ENCODE measurements at places on chromosomes 12 and 14.

- no peak for DNase-seq
These were observed 4.5 kb upstream of the KRT4 start for GRCh38 chr12:52818388-52818787.

DNA sequence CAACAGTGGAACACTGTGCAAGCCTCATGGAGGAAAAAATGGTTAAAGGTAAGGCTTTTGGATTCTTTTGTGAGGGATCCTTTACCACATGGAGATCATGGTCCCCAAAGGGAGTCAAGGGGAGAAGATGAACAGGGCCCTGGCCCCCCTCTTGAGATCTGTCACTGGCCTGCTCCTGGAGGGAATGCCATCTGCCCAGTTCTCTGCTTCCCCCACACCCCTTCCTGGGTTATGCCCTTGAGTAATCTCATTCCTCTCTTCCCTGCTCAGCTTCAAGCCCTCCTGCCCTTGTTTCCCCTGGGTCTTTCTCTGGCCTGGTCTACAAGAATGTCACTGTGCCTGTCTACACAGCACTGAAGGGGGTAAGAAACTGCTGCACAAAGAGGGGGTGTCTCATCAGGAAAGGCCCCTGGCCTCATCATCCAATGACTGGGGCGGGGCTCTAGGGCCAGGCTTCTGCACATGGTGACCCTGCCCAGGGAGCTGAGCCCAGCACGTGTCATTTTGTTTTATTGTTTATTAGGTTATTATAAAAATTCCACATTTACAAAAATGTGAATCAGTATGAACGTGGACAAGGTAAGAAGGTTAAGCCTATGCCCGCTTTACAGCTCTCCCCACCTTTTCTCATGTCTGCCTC lies 30.3 kb downstream of the PIGH start:
- DNase-seq = no peak

DNA sequence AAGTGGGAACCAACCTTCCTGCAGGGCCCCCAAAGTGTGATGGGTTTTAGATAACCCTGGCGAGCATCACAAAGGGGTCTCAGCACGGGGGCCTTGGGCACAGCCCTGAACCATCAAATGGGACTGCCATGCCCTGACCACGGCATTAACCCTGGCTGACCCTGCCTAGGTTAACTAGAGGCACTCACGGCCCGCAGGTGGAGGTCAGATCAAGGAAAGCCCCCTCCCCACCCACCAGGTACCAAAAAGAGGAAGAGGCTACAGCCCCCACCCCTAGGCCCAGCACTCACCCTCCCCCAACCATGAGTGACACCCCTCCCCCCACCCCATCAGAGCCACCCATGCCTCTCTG lies 42.5 kb downstream of the CCNK start:
- DNase-seq = no peak

GRCh38 chr14:96260341-96260821 lies 4.4 kb downstream of the BDKRB1 start:
- DNase-seq = no peak

DNA sequence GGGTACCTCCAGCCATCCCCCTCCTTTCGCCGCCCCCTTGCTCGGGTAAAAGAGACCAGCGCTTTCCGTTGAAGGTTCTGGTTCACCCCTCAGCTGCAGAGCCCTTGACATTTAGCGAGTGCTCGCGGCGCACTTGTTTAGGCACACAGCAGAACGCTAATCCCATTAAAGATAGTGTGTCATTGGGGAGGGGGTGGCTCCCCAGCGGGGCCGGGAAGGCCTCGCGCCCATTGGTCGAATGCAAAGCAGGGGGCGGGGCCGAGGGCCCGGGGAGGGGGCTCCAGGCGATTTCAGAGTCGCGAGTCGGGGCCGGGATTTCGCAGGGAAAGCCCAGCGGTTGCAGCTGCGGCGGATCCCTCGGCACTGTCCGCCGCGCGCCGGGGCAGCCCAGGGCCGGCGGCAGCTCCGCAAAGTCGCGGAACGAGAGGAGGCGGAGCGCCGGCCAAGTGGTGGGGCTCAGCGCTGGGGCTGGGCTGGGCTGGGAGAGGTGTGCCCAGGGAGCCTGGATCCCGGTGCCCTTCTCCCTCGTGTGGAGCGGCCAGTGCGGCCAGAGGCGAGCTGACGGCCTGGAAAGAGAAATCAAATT lies 122.9 kb downstream of the TSPAN9 start:
- DNase-seq = no peak

- no peak for DNase-seq
These were observed 462.0 kb upstream of the SYT1 start for GRCh38 chr12:78402366-78403134.

DNA sequence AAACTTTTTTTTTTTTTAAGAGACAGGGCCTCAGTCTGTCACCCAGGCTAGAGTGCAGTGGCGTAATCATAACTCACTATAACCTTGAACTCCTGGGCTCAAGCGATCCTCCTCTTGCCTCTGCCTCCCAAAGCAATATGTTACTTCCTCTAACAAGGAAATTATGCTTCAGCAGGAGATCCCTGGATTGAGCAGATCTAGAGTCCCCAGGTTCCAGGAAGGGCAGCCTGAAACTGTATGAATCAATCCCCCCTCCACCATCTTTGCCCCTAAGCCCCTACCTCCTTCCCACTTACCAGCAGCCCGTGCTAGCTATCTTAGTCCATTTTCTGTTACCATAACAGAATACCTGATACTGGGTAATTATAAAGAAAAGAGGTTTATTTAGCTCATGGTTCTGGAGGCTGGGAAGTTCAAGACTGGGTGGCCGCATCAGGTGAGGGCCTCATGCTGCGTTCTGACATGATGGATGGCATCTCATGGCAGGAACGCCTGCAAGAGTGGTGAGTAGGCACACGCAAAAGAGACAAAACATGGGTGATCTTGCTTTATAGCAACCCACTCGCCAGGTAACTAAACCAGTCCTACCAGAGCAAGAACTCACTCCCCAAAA lies 5.0 kb downstream of the TAMALIN start:
- DNase-seq = no peak

- DNase-seq = no peak
These were observed 177.7 kb upstream of the FRMD6 start for GRCh38 chr14:51473808-51474565.

- DNase-seq = no peak
These were observed 57.6 kb upstream of the DDX11 start for GRCh38 chr12:31016057-31016456.

- DNase-seq = no peak
These were observed 18.0 kb upstream of the PRPF39 start for GRCh38 chr14:45065956-45066355.

DNA sequence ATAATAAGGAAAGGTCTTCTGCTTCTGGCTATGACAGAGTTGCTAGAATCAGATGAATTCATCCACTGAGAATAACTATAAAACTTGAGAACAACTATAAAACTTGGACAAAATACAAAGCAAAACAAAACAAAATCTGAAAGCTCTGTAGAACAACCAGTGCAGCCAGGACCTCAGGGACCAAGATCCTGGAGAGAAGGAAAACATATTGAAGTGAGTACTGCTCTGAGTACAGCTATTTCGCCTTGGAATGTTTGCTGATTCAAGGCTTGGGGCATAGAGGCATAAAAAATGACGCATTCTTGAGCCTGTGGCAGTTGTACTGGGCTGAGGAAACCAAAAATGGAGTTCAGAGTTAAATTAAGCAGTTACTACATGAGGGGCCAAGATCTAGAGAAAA lies 21.7 kb downstream of the FOXA1 start:
- no peak for DNase-seq

- DNase-seq = no peak
These were observed 24.7 kb upstream of the ANO6 start for GRCh38 chr12:45191239-45191638.

DNA sequence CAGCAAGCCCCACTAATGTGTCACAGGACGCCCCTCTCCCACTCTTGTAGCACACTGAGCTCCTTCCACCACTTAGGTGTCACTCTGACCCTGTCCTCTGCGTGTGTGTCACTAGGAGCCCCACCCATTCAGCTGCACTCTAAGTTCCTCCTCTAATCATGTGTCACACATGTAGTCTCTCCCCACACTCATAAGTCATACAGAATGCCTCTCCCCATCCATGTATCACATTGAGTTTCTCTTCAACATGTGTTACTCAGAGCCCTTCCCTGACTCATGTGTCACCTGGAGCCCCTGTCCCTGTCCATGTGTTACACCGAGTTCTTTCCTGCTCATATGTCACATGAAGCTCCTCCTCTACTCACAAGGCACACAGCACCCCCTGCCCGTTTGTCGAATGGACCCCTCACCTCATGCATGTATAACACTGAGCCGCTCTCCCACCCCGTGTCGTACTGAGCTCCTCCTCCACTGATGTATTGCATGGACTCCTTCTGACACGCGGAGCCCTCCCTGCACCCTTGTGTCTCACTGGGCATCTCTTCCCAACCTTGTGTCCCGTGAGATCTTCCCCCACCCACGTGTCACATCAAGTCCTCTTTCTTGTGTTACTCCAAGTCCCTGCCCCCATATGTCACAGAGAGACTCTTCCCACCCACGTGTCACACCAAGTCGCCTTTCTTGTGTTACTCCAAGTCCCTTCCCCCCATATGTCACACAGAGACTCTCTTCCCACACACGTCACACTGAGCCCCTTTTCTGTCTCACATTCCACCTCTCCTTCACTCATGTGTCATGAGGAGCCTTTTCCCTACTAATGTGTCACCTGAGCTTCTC lies 31.0 kb downstream of the RTL1 start:
- no peak for DNase-seq

- peak; percentile 56 for DNase-seq
These were observed 485 bp downstream of the SENP1 start for GRCh38 chr12:48105321-48105866.

GRCh38 chr14:50790589-50790988 lies 40.4 kb downstream of the NIN start:
- DNase-seq = no peak

DNA sequence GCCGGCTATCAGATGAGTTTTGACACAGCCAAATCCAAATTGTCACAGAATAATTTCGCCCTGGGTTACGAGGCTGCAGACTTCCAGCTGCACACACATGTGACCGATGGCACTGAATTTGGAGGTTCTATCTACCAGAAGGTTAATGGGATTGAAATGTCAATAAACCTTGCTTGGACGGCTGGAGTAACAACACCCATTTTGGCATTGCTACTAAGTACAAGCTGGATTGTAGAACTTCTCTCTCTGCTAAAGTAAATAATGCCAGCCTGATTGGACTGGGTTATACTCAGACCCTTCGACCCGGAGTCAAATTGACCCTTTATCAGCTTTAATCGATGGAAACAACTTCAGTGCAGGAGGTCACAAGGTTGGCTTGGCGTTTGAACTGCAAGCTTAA lies 100.2 kb upstream of the EVL start:
- no peak for DNase-seq

DNA sequence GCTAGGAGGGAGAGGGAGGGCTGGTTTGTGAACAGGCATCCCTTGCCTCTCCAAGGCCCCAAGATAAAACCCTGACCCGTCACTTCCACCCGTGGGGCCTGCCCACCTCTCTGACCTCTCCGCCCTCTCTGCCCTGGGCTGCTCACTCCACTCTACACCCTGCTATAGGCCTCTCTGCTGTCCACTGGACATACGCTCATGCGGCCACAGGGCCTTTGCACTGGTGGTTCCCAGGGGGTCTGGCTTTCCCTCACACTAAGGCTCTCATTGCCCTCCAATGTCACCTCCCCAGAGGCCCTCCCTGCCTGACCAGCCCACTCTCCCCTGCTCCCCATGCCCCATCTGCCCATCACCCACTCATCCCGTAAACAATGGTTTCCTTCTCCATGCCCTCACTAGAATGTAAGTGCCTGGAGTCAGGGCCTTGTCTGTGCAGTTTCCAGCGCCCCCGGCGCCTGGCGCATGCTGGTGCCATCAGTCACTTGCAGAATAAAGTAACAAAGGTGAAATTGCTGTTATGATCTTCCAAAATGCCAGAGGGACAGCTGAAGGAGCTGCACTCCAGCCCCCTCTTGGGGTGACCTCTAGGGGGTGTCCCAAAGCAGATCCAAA lies 73.6 kb downstream of the RFLNA start:
- no peak for DNase-seq

DNA sequence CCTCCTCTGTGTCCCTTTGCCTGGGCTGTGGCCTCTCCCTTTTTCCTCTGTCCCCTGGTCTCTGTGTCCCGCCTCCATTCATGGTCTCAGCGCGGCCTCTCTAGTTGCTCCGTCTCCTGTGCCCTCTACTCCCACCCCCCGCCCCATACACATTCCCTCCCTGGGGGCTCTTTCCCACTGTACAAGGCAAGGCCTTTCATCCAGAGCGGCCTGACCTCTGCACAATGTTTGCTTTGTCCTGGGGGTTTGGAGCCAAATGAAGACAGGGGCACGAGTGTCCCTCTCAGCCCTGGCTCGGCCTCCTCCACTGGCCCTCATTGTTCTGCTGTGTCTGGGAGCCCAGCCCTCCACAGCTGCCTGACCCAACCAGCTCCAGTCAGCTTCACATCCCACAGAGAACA lies 678.6 kb downstream of the BCL11B start:
- DNase-seq = no peak

DNA sequence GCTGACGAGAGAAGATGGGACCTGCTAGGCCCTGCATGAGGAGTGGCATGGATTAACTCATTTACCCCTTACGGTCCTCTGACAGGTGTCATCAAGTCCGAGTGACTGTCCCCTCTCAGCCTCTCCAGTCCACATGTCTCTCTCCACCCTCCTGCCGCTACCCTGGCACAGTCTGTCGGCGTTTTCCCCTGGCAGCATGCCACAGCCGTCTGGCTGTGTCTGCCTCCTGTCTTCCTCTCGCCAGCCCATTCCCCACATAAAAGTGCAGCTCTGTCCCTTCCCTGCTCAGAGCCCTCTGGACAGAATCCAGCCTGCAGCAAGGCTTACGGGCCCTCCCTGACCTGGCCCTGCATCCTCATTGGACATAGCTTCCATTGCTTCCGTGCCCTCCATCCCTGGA lies 45.6 kb downstream of the UBE3B start:
- no peak for DNase-seq

GRCh38 chr12:131494741-131495524 lies 216.0 kb upstream of the SFSWAP start:
- no peak for DNase-seq

DNA sequence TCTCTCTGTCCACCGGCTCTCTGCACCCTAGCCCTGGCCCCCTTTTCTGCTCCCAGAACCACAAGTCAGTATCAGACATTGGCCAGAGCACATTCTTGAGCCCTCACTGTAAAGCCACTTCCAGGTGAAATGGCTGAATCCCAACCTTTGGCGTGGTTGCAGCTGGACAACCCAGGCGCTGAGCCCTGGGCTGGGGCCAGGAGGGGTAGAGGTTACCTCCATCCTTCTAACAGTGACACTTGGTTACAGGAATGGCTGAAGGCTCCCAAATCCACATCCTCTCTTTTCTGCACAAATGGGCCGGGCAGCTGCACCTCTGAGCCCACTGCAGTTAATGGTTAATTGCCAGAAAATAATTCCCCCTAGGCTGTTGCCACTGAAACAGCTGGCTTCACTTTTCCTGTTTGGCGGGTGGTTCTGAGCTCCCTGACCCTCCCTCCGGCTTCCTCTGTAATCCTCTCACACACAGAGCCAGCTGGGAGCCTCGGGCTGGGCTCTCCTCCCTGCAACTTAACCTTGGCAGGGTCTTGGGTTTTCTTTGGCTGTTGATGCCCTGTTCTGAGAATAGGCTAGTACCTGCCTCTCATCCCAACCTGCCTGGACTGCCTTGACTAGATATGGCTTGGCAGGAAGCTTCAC lies 44.1 kb downstream of the TSPAN11 start:
- no peak for DNase-seq

GRCh38 chr12:11780521-11781101 lies 131.1 kb downstream of the ETV6 start:
- DNase-seq = no peak
